ENCODE measurements at places on chromosomes 2 and 18. TPM values are rescaled to one million over a fixed set of nuclear protein-coding genes. Genes with fewer than 3 reads are reported as not detected.

MC4R gene
- not detected for total RNA-seq

SERPINB4 gene
- total RNA-seq = not detected

GRCh38 chr2:122960759-122961641 lies 1064.1 kb upstream of the CNTNAP5 start:
- no peaks in the 10 kb centered on the region for H3K36me3 ChIP-seq
- no peak for DNase-seq
- H3K27me3 ChIP-seq = no peaks in the 10 kb centered on the region
- H3K4me3 ChIP-seq = no peak overlapping the region
- H3K4me1 ChIP-seq = no peaks in the 10 kb centered on the region

RAX gene
- not detected for total RNA-seq

DNA sequence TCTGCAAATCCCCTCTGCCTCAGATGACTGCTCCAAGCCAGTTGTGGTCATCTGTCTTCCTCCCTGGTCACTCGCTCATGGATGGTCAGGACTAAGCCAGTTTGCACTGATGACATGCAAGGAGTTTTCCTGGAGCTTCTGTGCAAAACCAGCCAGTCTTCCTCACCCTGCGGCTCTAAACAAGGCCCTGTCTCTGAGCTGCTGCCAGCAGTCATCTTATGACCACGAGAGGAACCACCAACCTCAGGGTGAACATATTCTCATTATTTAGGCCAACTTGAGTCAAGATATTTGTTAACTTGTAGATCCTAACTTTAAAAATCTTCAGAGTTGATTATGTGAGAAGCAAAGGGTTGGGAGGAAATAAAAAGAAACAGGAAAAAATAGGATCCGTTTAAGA lies 119.9 kb upstream of the CAB39 start:
- H3K36me3 ChIP-seq = peaks cover 3% of the 10 kb centered on the region
- no peak for DNase-seq
- no peak overlapping the region for H3K4me3 ChIP-seq
- H3K4me1 ChIP-seq = peaks cover 48% of the 10 kb centered on the region

GPR39 gene
- not detected for total RNA-seq

DNA sequence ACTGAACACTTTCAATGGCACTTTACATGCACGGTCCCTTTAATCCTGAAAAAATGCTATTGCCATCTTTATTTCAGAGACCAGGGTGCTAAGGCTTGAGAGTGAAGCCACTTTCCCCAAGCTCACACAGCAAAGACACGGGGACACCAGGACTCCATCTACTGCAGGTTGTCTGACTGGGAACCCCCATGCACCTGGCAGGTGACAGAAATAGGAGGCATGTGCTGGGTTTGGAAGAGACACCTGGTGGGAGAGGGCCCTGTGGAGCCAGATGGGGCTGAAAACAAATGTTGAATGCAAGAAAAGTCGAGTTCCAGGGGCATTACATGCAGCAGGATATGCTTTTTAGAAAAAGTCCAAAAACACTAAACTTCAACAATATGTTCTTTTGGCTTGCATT lies 5.2 kb upstream of the EHD3 start:
- H3K27me3 ChIP-seq = peaks cover 6% of the 10 kb centered on the region
- H3K27ac ChIP-seq = no peak overlapping the region
- no peak for DNase-seq
- peaks cover 8% of the 10 kb centered on the region for H3K4me1 ChIP-seq
- H3K4me3 ChIP-seq = no peak overlapping the region

All from activated CD4-positive, alpha-beta T cell treated with anti-CD3 and anti-CD28 coated beads for 36 hours (primary cell).